ENCODE measurements at places on chromosomes 2 and 18.

GRCh38 chr18:34122724-34123334 lies 101.9 kb downstream of the NOL4 start:
- DNase-seq, result peak; percentile 6

- DNase-seq, result no peak
These were observed 66.7 kb upstream of the RTN4 start for GRCh38 chr2:55116966-55117365.

- DNase-seq, result peak; percentile 34
These were observed 999.7 kb upstream of the LRRTM1 start for GRCh38 chr2:81304154-81304830.

DNA sequence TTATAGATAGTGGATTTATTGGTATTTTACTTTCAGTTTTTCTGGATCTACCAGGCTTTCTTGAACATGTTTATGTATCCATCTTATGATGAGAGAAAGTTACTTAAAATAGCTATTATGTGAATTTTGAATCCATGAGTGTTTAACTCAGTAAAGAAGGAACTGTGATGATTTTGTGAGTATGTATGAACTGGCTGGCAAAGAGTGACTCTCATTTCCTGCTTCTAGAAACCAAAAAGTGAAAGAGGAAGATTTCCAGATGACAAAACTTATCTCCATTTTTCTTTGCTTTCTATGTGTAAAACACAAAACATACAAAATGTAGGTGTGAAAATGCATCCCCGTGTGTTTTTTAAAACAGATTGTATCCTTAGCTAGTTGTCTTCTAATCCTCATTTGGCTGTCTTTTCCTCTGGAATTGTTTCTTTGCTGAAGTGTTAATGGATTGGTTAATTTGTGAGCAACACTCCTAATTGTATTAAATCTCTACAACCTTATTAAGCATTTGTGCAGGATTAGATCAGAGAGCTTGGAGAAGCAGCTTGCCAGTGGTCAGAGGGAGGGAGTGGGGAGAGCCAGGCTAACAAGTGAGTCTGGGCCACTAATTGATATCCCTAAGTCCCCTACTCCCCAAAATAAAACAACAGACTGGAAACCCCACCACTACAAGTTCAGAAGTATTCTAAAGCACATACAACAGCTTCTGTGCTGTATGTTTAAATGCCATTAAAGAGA lies 23.9 kb downstream of the PTPRM start:
- DNase-seq, result no peak

DNA sequence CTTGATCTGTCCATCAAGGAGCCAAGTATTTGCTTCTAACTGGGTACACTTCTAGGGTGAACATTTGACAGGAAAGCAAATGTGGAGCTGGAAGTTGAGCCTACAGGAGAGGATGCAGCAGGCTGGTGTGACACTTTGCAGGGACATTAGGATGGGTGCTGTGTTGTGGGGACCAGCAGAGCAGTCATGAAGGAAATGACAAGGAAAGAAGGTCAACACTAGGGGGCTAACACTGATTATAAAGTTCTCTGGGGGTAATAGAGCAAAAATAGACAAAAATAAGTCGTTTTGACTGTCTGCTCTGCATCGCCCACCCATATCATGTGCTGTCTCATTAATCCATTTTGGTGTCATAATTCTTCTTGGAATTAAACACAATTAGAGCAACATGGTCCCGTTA lies 652.4 kb downstream of the STK39 start:
- no peak for DNase-seq

GRCh38 chr2:39535636-39536185 lies 98.6 kb upstream of the MAP4K3 start:
- DNase-seq, result no peak

DNA sequence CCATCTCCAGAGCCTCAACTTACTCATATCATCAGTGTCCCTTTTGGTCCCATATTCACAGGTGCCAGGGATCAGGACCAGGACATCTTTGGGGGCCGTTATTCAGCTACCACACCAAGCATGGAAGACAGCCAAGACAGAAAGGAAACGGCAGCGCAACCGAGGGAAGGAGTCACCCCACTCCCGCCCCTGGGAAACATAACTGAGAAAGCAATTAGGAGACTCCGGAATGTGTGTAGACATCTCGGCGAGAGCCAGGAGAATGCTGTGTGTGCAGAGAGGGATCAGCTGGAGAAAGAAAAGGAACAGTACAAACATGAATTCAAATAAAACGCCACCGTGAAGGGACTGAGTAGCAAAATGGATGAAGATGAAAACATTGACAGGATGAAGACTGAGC lies 13.4 kb upstream of the BOK start:
- DNase-seq, result no peak

DNA sequence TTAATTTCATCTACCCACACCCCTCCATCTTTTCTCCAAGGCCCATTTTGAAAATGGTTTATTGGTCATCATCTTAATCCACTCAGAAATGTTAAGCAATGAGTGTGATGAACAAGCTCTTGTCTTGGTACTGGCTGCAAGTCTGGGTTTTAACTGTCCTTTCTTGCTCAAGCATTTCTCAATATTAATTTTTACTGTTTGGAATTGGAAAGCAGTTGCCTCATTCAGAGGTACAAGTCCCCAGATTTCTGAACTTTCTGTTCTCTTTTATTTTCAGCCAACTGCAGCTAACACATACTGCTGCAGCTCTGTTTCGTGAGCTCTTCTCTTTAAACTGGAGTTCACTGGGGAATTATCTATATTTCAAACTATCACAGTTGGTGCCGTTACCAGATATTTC lies 99.4 kb upstream of the TEX51 start:
- DNase-seq, result no peak

- DNase-seq, result no peak
These were observed 13.1 kb upstream of the TEX44 start for GRCh38 chr2:231579560-231579959.

DNA sequence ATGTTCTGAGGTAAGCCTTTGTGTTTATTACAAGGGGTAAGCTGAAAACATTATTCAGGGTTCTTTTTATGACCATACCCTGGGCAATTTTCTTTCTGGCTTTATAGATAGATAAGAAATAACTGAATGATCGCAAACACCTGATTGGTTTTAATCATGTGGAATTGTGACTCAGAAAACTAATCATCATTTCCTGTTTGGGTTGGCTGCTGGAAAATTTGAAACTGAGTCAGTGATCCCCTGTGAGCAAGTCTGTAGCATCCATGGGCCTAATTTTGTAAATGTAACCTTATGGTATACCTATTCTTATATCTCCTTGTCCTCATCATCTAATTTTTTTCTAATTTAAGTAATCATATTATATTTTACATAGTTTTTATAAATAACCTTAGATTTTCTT lies 34.3 kb downstream of the CCDC68 start:
- DNase-seq, result no peak

DNA sequence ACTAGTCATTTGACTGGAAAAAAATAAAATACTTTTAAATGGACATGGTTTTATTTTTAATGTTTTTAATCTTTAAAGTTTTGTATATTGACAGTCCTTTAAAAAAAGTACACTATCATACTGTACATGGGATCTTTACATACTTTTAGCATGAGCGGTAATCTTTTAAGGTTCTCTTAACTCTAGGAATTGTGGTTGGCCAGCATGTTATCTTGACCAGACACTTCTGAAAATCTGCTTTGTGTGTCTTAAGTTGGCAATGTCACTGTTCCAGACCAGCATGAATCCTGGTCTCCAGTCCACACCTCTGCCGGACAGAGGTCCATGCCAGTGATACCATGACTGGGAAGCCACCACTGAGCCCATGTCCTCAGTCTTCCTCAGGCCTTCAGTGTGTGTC lies 17.7 kb downstream of the ITGB1BP1 start:
- no peak for DNase-seq

DNA sequence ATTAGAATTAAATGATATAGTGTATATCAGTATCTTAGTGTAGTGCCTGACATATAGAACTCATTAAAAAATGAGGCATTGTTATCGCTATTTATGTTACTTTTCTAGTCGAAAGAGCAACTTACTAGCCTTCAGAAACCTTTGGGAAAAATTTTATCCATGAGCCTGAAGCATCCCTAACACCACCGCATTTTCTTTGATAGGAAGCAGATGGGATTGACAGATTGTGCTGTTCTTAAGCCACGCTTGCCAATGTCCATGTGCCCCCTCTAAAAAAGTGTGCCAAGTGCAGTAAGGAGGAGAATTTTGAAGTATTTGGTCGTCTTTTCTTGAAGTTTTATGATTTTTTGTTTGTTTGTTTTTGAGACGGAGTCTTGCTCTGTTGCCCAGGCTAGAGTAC lies 29.1 kb downstream of the PPM1B start:
- no peak for DNase-seq

GRCh38 chr2:171266102-171266501 lies 105.4 kb upstream of the TLK1 start:
- no peak for DNase-seq

DNA sequence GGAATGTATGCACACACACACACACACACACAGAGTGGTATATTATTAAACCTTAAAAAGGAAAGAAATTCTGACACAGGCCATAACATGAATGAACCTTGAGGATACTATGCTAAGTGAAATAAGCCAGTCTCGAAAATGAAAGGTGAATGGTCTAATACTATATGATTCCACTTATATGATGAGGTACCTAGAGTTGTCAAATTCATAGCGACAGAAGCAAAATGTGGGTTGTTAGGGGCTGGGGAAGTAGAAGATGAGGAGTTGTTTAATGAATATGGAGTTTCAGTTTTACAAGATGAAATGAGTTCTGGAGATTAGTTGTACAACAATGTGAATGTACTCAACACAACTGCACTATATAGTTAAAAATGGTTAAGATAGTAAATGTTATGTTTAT lies 118.1 kb downstream of the ABCA12 start:
- no peak for DNase-seq

GRCh38 chr2:145166731-145167302 lies 646.9 kb upstream of the ZEB2 start:
- no peak for DNase-seq

DNA sequence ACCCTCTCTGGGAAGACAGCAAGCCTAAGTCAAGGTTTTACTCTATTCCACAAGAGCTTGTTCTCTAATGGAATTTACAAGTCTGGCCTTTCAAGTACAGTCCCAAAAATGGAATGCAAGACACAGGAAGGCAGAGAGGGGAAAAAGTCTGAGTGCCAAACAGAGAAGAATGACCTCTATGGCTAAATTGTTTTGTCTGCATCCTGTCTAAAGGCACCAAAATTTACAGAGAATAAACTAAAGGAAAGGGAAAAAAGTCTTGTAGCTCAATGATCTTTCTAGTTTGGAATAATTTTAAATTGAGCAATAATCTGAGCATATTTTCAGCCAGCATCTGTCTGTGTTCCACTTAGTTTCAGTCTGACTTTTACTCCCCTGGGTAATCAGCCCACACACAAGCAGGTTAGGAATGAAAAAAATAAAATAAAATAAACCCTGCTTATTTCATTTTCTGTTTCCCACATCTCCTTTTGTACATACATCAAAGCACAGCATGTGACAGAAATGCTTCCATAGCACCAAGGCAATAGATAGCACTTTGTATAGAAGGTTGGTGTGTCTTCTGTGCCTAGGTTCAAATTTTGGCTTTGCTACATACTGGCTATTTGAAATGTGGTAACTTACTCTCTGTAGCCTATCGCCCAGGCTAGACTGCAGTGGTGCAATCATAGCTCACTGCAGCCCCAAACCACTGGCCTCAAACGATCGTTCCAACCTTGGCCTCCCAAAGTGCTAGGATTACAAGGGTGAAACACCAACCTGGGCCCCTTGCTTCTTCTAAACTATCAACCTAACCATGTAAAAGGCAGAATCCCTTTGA lies 105.1 kb downstream of the SLC8A1 start:
- DNase-seq, result no peak

DNA sequence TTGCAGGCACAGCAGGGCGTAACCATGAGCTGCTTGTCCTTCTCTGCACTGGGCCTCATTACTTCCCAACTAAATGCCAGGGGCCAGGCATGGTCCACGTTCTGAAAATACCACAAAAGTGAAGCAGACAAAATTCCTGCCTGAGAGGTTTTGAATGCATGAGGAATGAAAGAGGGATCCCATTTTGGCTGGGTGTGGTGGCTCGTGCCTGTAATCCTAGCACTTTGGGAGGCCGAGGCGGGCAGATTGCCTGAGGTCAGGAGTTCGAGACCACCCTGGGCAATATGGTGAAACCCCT lies 139.5 kb downstream of the MBP start:
- DNase-seq, result no peak

DNA sequence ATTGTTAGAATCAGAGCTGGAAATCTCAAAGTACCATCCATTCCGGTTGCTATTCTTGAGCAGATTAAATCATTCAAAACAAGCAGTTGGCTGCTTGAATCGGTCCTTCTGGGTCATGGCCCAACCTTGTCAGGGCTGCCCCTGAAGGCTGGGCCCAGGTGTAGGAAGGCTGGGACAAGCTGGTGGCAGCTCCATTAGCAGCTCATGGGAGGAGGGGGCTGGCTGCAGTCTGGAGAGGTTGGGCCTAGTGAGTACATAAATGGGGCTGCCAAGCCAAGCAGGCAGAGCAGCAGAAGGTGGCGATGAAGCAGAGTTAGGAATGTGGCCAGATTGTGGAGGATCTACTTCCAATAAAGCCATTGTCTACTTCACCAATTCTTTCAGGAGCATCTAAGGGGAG lies 81.4 kb downstream of the ADCYAP1 start:
- DNase-seq, result no peak

GRCh38 chr18:5787936-5788335 lies 107.4 kb downstream of the TMEM200C start:
- no peak for DNase-seq

- DNase-seq, result no peak
These were observed 103.8 kb downstream of the VWC2L start for GRCh38 chr2:214514704-214515103.

GRCh38 chr2:109258376-109258775 lies 129.4 kb downstream of the SH3RF3 start:
- no peak for DNase-seq

GRCh38 chr2:57802243-57802642 lies 244.4 kb upstream of the VRK2 start:
- no peak for DNase-seq

- no peak for DNase-seq
These were observed 148.6 kb downstream of the MAIP1 start for GRCh38 chr2:200104015-200104414.

GRCh38 chr2:162838136-162838497 lies 450 bp downstream of the KCNH7 start:
- DNase-seq, result no peak

GRCh38 chr2:65960953-65961352 lies 474.0 kb upstream of the MEIS1 start:
- no peak for DNase-seq

DNA sequence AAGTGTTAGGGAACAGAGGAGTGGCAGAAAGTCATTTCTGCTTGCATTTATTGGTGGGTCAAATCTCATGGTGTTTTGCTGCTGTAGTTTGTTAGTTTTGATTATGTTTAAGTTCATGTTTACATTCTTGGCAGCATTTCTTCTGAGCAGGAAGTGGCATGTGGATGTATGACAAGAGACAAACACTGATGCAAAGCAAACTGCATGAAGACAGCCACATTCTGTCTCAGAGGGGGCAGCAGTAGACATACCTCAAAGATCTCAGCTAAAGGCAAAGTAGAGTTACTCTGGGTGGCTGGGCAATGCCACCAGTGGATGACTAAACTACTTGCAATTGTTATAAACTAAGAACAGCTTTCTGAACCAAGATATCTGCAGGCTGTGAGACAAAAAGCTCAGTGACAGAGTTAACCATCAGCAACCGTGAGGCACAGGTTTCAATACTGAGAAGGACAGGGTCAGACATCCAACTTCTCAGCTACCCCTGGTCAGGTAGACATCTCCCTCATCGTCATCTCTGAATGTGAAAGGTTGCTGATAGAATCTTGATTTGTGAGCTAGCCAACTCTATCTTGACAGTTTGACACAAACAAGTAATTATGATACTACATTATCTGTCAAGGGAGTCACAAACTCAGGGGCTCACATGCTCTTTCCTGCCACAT lies 16.4 kb downstream of the GALNT3 start:
- DNase-seq, result no peak

- peak; percentile 61 for DNase-seq
These were observed 1.3 kb downstream of the LIPG start for GRCh38 chr18:49563130-49563540.

Measured in epithelial cell of prostate (primary cell).